Dermis blood vessel endothelial cell (primary cell): ENCODE measurements at places on chromosomes 11 and 22. TPM values are rescaled to one million over a fixed set of nuclear protein-coding genes. Genes with fewer than 3 reads are reported as not detected.

DNA sequence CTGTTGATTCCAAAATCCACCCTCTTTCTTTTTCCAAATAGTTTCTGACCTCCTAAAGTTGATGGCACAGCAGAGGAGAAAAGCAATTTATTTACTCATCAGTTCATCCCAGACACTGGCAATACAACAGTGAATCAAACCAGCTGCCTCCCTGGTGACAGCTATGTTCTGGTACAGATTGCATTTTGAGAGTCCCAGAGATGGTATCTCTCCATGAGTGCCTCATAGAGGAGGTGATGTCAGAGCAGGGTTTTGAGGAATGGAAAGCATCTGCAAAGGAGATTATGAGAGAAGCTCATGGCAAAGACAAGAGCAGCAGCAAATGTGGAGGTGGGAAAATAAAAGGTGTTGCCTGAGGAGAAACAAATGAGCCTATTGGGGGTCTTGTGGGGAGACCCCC lies 377.2 kb downstream of the MN1 start:
- no peak for DNase-seq

GRCh38 chr11:33867996-33868646 lies 23.8 kb downstream of the LMO2 start:
- DNase-seq, result peak; percentile 42

- no peak for DNase-seq
Observed at GRCh38 chr22:44193535-44193891, 12.8 kb downstream of the PARVG start.

DNA sequence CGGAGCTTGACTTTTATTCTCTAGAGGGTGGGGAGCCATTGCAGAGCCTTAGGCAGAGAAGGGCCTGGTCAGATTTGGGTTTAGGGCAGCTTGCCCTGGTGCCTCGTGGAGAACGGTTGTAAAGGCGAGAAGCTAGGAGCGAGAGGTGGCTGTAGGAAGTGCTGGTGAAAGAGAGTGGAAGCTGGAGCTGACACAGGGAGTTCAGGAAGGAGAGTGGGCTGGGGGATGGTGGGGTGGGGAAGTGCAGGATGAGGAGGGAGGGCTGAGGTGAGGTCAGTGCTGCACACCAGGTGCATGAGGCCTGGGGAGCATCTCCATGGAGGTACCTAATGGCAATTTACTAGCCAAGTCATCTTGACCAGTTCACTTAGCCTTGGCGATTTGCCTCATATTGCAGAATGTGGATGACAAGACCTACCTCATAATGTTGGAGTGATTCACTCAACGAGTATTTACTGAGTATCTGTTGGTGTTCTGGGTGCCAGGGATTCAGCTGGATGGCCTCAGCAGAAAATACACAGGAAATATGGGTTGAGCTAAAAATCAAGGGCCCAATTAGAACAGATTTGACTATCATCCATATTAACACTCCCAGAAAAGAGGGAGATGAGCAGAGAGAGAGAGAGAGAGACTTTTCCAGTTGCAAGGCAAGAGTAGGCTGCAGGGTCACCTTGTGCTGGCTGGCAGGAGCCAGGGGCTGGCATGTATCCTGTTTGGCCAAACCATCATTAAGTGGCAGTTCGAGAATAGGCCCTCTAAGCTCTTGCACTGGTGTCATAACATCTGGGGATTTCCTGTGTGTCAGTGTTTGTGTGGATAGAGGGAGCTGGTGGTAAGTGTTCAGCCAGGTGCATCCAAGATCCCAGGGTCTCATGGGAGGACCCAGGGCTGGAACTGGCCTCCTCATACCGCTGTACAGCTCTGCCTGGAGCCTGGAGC lies 44.4 kb upstream of the CLDN5 start:
- peak; percentile 71 for DNase-seq

DNA sequence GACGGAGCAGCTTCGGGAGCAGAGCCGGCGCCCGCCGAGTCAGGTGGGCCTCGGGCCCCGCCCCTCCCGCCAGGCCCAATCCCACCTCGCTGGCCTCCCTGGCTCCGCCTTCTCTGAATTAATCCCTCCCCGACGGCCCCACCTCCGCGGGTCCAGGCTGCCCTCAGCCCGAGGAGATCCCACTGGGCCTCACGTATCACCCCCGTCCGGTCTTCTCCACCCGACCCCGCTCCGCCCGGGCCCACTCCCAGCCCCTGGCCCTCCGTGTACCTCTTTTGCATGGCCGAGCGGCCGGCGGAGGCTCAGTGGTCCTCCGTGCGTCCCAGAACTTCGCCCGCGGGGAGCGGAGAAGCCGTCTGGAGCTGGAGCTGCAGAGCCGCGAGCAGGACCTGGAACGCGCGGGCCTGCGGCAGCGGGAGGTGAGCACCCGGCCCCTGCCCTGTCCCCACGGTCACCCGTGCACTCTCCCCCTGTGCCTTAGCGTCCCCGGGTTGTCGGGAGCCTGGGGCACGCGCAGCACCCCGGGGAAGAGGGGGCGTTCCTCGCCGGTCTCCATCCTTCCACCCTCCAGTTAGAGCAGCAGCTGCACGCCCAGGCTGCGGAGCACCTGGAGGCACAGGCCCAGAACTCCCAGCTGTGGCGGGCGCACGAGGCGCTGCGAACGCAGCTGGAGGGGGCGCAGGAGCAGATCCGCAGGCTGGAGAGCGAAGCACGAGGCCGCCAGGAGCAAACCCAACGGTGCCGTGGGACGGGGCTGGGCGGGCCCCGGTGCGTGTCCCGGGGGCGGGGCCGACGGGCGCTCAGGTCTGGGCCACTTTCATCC lies 2.2 kb upstream of the CD151 start:
- DNase-seq, result peak; percentile 82

GRCh38 chr11:86212019-86212611 lies 32.4 kb upstream of the EED start:
- no peak for DNase-seq

GRCh38 chr11:65112546-65113360 lies 1.1 kb downstream of the TM7SF2 start:
- DNase-seq, result peak; percentile 71

DNA sequence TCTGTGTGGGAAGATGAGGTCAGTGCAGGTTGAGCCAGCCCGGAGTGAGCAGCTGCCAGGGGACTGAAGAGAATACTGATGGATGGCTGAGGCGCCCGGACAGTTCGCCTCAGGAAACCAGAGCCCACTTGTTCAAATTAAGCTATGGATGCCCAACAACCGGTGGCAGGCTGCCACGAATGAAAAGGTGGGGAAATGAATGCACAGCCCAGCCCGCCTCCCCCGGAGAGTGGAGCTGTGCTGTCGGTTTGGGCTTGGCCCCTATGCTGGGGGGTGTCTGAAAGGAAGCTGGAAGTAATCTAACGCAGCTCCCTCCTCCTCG lies 21.9 kb downstream of the HSPA8 start:
- no peak for DNase-seq

DNA sequence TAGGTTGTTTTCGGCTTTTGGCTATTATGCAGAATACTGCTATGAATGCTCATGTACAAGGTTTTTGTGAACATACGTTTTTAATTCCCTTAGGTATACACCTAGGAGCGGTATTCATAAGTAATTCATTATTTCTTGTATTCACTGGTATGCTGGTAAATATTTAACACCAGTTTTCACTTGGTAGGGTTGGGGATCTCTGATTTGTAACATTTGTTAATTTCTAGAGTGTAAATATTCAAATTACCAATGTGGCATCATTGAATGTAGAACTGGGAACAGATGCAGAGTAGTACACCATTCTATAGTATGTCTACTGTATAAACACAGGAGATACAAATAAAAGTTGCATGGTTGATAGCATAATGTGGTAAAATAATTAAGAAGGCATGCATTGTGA lies 16.3 kb downstream of the GVQW3 start:
- no peak for DNase-seq

- no peak for DNase-seq
Observed at GRCh38 chr11:106295974-106296373, 218.5 kb downstream of the AASDHPPT start.

DNA sequence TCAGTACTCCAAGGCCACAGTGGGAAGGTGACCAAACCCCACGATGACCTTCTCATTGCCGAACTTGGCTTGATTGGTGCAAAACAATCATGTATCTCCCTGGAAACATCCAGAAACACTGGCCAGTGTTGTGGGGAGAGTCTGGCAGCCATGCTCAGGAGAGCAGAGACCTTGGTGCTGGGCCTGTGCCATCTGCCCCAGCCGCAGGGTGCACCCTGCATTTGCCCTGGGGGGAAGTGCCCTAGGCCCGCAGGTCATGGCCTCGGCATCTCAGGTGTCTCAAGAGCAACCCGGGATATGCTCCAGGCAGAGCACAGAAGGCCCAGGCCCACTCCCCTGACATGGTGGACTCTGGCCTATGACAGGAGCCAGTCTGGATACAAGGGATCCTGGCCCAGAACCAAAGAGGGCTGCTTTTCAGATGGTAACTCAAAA lies 23.7 kb downstream of the ARVCF start:
- no peak for DNase-seq

- peak; percentile 37 for DNase-seq
Observed at GRCh38 chr22:36386351-36386899, 1.3 kb downstream of the MYH9 start.

DNA sequence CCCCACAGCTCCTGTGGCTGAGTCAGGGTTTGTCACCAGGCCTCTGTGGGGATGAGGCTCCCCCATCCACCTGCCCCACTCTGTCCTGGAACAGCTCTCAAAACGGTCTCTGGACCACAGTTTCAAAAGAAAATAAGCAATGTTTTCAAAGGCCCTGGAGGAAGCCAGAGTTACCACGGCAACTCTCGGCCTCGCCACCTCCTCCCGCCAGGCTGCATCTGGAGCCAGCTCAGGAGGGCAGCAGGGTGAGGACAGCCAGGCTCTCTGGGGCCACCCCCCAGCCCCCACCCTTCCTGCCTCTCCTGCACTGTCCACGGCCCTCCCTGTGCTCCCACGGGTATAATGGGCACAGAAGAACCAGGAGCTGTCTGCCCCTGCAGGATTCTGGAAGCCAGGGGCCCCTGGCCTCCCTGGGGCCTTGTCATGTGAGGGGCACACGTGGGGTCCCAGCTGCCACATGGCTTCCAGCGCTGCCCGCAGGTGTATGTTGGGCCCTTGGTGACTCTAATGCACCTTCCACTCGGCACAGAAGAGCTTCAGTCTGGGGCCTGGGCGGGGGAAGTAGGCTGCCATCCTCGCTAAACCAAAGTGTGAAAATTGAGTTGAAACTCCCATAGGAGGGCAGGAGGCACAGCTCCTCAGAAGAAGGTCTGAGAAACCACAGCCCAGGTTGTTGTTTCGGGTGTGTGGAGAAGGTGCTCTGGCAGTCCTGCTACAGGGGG lies 10.3 kb downstream of the CD81 start:
- peak; percentile 46 for DNase-seq

DNA sequence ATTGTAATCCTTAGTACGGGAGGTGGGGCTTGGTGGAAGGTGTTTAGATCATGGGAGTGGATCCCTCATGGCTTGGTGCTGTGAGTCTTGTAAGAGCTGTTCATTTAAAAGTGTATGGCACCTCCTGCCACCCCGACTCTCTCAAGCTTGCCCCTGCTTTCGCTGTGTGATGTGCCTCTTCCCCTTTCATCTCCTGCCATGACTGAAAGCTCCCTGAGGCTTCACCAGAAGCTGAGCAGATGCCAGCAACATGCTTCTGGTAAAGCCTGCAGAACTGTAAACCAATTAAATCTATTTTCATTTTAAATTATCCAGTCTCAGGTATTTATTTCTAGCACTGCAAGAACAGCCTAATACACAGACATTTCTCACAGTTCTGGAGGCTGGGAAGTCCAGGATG lies 40.8 kb downstream of the GAB2 start:
- no peak for DNase-seq

- DNase-seq, result no peak
Observed at GRCh38 chr11:11612439-11612838, 9.4 kb downstream of the GALNT18 start.

GRCh38 chr11:37704791-37705190 lies 1106.8 kb upstream of the RAG2 start:
- DNase-seq, result no peak

DNA sequence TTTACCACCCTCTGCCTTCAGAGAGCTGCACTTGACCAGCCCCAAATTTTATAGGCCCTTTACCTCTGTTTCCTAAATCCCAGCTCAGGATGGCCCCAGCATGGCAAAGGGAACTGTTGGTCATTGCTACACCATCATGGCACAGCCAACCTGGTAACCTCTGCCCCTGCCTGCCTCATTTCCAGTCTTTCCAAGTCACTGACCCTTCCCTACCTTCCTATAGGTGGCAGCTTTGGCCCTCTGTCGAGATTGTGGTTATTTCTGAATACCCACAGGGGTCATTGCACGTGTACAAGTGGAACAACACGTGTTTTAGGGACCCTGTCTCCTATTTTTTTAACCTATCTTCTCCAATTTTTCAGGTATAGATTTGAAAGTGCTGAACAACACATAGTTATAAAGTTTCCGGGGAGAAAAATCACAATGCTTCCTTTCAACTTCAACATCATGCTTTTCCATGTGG lies 2.8 kb downstream of the GALNT18 start:
- DNase-seq, result peak; percentile 13

DNA sequence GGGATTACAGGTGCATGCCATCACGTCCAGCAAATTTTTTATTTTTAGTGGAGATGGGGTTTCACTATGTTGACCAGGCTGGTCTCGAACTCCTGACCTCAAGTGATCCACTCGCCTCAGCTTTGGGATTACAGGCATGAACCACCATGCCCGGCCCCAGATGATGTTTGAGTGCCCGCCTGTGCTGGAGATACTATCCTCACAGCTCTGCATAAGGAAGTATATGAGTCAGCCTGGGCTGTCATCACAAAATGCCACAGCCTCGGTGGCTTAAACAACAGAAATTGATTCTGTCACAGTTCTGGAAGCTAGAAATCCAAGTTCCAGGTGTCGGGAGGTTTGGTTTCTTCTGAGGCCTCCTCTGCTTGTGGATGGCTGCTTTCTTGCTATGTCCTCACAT lies 119.3 kb downstream of the OSBP2 start:
- no peak for DNase-seq

DNA sequence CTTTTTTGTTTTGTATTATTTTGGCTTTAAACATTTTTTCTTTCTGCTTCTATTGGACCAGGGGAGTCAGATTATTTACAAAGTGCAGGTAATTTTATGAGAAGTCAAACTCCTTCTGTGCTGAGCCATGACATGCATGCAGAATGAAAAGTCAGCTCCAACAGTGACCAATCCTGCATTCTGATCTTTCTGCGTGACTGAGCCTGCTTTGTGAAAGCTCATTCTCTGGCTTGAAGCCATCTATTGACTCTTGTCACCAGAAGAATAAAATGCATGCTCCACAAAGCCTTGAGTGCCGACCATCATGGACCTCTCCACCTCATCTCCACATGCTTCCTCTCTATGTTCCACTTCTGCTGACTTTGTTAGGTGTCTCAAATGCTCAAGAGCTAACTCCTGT lies 50.2 kb downstream of the MIAT start:
- no peak for DNase-seq

GRCh38 chr11:25602959-25603358 lies 729.0 kb upstream of the ANO3 start:
- no peak for DNase-seq

Gene MUC2
- total RNA-seq, result not detected in 2 replicates

Gene POU2AF2
- not detected in 2 replicates for total RNA-seq

Gene GAB4
- total RNA-seq, result not detected in 2 replicates

Gene NEU3
- 7.0 and 8.3 TPM in 2 replicates for total RNA-seq

Gene CEP126
- total RNA-seq, result 0.34 and 1.1 TPM in 2 replicates

Gene CRACR2B
- total RNA-seq, result 27.5 and 29.8 TPM in 2 replicates

Gene OR52A1
- total RNA-seq, result not detected in 2 replicates

Gene OR5T1
- not detected in 2 replicates for total RNA-seq

Gene FOSL1
- 3.6 and 4.9 TPM in 2 replicates for total RNA-seq

Gene C11orf86
- not detected in 2 replicates for total RNA-seq

Gene PGM2L1
- total RNA-seq, result 27.4 and 42.2 TPM in 2 replicates

Gene FZD4
- 185 and 214 TPM in 2 replicates for total RNA-seq

Gene KCTD14
- total RNA-seq, result 0.51 and 1.1 TPM in 2 replicates

Gene SYCE3
- total RNA-seq, result not detected in 2 replicates
